ENCODE measurements at places on chromosomes 13 and 19. TPM values are rescaled to one million over a fixed set of nuclear protein-coding genes. Genes with fewer than 3 reads are reported as not detected.

The ZBTB32 gene
- not detected for total RNA-seq

The RUVBL2 gene
- 159 TPM for total RNA-seq

The MISP gene
- 76.4 TPM for total RNA-seq

The IGFL1 gene
- total RNA-seq: not detected

The CHST8 gene
- total RNA-seq: not detected

The ABCA7 gene
- total RNA-seq: 5.3 TPM

The RFPL4A gene
- not detected for total RNA-seq

The HIPK4 gene
- total RNA-seq: not detected

The ZNF571 gene
- 4.9 TPM for total RNA-seq

The NEK5 gene
- total RNA-seq: 0.43 TPM

The ZNF699 gene
- 18.8 TPM for total RNA-seq

The SIGLEC10 gene
- not detected for total RNA-seq

The ZNF615 gene
- total RNA-seq: 9.6 TPM

The KLK15 gene
- total RNA-seq: not detected

The ZNF575 gene
- total RNA-seq: not detected

The WDR88 gene
- total RNA-seq: not detected

The LHFPL6 gene
- 2.1 TPM for total RNA-seq

The OR7A5 gene
- not detected for total RNA-seq

The IRGC gene
- not detected for total RNA-seq

The ACP7 gene
- total RNA-seq: 0.43 TPM

The EXOC3L2 gene
- total RNA-seq: 0.24 TPM

The PRTN3 gene
- not detected for total RNA-seq

The PRR22 gene
- total RNA-seq: 0.48 TPM

The PSG3 gene
- total RNA-seq: not detected
